ENCODE measurements at places on chromosomes 13 and 19.
A peak's percentile ranks its signal among the peaks of the same experiment; 100 is the strongest.

GRCh38 chr13:39765801-39766463 lies 110.5 kb downstream of the COG6 start:
- DNase-seq: peak; percentile 45

- no peak for DNase-seq
Measured at GRCh38 chr13:59047546-59047945, 1116.2 kb downstream of the DIAPH3 start.

DNA sequence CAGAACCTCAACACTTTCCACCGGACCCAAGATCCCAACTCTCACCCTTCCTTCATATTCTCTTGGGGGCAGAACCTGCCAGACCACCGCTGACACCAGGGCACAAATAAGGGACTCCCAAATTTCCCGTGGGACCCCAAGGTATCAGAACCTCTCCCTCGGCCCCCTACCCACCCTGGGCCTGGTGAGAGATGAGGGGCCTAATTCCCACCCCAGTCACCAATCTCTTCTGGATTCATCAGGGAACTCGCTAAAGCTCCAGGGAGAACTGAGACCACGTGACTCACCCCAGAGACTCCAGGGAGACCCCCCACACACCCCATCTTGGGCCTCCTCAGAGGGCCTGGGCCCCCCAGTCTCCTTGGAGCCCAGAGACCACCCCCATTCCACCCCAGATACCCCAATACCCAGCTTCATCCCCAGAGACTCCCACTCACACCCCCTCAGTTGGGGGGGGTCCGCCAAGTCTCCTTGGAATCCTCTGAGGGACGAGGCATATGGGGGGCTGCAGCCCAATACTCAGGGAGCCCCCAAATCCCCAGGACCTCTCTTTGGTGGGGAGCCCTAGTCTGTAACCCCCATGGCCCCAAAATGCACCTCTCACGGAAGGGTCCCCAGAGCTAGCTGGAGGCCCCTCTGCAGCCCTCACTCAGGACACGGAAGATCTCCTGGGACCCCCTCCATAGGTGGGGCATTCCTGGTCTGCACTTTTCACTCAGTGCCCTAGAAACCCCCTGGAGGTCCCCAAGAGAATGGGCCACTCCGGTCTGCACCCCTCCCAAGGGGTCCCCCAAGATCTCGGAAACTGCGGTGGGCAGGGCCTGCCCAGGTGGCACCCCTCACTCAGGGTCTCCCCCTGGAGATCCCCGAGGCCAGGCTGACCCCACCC lies 1.6 kb downstream of the LMNB2 start:
- no peak for DNase-seq

DNA sequence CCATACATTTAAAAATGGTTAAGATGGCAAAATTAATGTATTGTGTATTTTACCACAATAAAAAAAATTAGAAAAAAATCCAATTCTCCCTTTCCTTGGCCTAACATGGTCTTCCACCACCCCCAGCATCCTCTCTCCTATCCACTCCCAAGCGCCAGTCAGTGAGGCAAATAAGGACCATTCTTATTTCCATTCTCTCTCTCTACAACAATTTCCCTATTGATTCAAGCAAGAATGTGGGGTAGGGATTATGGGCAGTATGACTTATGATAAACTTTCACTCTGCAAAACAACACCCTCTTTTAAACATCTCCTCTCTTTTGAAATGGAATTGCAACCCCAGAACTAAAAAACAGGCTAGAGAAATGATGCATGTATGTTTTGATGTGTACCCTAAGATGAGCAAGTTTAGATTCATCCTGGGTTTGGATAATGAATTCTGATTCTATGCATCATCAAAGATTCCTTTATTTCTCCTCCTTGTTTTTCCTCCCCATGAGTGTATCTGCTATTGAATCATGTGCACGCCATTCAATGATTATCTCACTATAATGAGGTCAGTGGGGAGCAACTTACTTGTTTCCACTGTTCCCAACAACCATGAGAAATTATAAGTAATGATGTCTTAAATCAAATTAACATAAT lies 3.5 kb downstream of the STARD13 start:
- no peak for DNase-seq

DNA sequence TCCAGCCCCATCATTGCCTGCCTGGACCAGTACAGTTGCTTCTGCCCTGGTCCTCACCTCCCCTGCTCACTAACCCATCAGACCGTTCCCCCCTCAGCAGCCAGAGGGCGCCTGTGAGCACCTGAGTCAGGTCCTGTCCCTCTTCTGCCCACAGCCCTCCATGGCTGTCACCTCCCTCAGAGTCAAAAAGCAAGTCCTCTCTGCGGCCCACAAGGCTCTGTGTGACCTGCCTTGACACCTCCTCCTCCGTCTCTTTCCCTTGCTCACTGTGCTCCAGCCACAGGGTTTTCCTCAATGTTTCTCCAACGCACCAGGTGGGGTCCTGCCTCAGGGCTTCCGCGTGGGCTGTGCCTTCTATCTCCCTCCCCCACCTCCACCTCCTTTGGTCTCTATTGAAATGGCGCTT lies 29.4 kb upstream of the PTPRS start:
- DNase-seq: peak; percentile 86

GRCh38 chr19:50327013-50327412 lies 2.2 kb downstream of the KCNC3 start:
- DNase-seq: no peak

DNA sequence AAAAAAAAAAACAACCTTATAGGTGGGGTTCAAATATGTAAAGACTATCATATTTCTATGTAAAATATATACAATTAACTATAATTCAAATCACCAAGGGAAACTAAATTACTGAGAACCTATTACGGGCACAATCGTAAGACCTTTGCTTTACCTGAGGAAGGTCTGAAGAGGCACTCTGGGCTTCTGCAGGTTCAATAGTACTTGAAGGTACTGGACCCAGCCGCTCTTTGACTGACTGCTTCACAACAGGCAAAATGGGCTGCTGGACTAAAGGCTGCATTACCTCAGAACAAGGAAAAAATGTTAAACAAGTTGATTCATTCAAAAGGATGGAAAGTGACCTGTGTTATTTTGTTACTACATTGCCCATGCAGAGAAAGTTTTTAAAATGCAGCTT lies 51.8 kb downstream of the RBM26 start:
- DNase-seq: no peak

DNA sequence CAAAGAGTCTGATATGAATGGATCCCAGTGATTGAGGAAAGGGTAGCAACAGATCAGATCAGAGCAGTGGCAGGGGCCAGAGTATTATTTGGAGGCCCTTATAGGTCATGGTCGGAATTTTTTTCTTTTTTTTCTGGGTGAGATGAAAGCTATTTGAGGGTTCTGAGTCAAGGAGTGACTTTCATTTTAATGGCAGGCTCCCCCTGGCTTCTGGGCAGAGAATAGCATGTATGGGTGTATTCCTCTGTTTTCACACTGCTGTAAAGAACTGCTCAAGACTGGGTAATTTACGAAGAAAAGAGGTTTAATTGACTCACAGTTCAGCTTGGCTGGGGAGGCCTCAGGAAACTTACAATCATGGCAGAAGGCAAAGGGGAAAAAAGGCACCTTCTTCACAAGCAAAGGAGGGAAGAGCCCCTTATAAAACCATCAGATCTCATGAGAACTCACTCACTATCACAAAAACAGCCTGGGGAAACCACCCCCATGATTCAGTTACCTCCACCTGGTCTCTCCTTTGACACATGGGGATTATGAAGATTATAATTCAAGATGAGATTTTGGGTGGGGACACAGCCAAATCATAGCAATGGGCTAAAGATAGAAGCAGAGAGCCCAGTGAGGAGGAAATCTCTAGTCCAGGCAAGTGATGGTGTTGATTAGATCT lies 3.0 kb upstream of the SLC6A16 start:
- peak; percentile 61 for DNase-seq

GRCh38 chr19:57537953-57538547 lies 10.9 kb downstream of the ZNF549 start:
- DNase-seq: no peak

- no peak for DNase-seq
Measured at GRCh38 chr13:51923983-51924539, 62.3 kb downstream of the CCDC70 start.

- DNase-seq: no peak
Measured at GRCh38 chr13:98460516-98460915, 116.4 kb downstream of the STK24 start.

- DNase-seq: no peak
Measured at GRCh38 chr13:85333506-85334020, 465.7 kb downstream of the SLITRK6 start.

DNA sequence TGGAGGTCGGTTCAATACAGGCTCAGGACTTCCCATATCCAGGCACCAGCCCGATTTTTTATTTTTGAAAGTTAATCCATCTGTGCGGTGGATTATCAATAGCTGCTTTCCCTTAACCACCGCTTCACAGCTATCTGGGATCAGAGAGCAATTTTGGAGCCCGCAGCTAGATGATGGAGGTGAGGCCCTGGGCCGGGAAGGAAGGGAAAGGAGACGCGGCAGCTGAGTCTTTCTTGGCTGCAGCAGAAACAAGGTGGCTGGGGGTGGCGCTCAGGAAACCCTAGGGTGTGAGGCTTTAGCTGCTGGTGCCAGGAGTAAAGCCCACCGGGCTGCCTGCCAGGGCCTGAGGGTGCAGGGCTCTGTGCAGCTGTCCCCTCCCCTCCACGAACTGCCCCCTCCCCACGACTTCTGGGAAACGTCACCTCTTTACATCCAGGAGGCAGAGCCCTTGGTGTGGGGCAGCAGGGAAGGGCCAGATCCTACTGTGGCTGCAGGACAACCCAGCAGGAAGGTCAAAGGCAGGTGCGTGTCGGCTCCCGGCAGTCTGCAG lies 307.0 kb downstream of the ZNF536 start:
- no peak for DNase-seq

GRCh38 chr13:95193509-95194230 lies 107.6 kb downstream of the ABCC4 start:
- DNase-seq: no peak

- no peak for DNase-seq
Measured at GRCh38 chr19:5911366-5911765, 2.7 kb upstream of the CAPS start.

DNA sequence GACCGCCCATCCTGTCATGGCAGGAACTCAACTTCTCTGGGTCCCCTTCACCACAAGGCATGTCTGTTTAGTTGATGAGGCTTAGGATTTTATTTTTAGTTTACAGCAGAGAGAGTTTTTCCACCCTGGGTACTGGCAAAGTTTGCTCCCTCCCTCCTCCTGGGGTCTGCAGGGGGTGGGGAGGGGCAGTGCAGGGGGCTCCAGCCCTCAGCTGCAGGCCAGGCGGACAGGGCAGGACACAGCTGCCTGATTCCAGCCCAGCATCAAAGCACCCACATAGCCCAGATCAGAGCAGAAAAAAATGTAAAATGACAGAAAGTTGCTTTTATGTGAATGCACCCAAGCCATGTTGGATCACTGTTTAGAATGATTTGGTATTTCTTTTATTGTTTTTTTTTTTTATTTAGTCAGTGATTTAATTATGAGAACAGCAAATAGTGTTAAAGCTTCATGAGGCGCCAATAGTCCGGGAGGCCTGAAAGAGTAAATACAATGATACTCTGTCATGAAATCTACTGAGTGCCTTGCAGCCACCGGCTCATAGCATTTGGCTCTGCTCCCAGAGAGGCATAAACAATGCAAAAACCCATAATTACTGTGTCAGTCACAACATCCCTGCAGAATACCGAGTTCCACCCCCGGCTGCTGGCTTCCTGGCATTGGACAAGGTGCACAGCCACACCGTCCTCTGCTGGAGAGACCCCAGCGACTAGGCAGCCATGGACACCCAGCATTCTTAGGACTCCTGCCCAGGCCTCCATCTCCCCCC lies 923.5 kb downstream of the UQCRFS1 start:
- no peak for DNase-seq

DNA sequence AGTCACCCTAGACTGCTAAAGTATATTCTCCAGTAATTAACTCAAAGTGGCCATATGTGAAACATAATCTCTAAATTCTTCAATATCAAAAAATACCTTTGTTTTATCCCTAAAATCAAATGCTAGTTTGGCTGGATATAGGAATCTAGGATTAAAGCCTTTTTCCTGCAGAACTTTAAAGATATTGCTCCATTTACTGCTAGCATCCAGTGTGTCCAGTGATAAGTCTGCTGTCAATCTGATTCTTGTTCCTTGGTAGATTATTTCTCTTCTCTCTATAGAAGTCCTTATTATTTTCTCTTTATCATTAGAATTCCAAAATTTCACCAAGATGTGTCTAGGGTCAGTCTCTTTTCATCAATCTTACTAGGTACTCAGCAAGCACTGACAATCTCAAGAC lies 384.6 kb downstream of the FGF14 start:
- no peak for DNase-seq

DNA sequence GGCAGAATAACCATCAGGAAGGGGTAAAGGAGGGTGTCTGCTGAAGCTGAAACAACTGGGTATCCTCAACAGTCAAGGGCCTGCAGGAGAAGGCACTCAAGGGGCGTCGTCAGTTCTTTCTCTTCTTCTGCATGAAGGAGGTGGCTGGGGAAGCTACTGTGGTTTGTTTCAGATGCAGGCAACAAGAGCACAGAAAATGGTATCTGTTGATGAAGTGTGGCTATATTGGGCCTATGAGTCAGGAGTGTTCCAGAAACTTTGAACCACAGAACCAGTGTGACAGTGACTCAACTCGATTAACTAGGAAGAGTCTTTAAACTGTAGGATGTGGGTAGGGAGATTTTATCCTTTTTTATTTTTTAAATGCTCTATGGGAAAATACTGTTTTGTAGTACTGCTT lies 686.3 kb downstream of the FGF9 start:
- peak; percentile 24 for DNase-seq

DNA sequence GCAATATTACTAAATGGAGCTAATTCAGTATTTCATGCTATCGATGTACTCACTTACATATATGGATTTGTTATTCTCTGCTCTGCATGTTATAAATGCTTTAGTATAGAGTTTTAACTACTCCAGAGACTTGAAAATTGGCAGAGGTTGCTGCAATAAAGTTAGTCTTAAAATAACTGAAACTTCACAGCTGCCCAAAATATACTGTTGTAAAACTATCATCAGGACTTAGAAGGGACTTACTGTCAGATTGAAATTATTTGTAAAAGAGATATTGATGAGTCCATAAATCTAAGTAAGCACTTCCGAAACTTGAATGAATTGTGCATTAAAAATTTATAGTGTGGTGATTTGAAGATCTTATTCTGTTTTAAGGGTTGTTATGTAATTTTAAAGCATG lies 1178.2 kb upstream of the PCDH20 start:
- DNase-seq: no peak

GRCh38 chr13:110187641-110188161 lies 119.3 kb downstream of the COL4A1 start:
- no peak for DNase-seq

DNA sequence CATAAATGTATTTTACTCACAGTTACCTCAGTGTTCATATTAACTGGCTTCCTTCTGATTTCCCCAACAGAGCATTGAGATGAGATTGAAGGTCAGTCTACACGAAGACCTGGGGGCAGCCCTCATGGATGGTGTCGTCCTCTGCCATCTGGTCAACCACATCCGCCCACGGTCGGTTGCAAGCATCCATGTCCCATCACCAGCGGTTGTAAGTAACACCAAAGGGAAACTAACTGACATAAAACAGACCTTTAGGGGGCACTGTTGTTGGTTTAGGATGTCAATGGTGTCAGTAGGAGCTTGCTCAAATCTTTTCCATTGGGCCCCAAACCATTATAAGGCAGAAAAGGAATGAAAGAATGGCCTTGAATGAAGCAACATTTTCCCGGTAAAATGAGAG lies 68.2 kb downstream of the ESD start:
- DNase-seq: peak; percentile 46

All from stimulated activated CD8-positive, alpha-beta memory T cell treated with anti-CD3 and anti-CD28 coated beads, Interleukin-4, amount 100 ng/mL, for 48 hours (primary cell).